ENCODE measurements at places on chromosomes 16 and 17.

DNA sequence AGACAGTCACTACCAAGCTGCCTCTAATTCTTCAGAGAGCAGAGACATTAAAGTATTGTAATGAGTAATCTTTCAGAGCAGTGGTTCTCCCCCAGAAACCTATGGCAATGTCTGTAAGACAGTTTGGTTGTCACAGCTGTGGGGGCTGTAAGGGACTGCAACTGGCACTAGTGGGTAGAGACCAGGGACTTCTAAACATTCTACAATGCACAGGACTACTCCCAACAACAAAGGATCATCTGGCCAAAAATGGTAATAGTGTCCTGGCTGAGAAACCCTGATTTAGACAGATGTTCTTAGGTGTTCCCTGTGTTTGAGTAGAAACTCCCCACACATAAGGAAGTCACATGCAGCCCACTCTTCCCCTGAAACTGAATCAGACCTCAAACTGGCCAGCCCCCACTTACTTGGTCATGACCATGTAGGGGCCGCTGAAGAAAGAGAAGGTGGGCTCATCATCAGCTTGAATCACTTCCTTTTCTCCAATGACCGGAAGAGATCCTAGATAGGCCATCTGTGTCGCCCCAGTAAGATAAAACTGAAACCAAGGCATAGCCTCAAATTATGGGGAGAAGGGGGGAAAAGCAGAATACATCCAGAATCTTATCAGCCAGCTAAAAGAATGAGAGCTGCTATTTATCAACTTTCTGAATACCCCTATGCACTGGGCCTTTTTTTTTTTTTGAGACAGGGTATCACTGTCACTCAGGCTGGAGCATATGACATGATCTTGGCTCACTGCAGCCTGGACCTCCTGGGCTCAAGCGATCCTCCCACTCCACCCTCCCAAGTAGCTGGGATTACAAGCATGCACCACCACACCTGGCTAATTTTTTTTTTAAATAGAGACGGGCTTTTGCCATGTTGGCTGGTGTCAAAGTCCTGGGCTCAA is 75.8 kb downstream of the TEX14 start:
- DNase-seq, result no peak

DNA sequence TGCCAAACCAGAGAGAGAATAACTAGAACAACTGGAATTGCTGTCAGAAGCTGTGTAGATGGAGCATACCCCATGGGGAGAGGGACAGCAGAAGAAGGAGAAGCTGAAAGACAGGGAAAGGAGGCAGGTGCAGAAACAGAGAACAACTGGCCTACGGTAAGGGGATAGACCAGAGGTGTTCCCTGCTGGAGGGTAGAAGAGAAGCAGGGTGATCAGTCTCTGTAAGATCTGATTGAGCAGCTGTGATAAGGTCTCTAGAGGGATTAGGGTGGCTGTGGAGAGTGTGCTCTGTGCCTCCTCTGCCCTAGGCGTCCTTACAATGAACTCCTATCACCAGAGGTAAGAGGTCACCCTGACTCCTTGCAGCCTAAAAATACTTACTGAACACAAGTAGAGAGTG is 30.4 kb upstream of the HS3ST3B1 start:
- no peak for DNase-seq

DNA sequence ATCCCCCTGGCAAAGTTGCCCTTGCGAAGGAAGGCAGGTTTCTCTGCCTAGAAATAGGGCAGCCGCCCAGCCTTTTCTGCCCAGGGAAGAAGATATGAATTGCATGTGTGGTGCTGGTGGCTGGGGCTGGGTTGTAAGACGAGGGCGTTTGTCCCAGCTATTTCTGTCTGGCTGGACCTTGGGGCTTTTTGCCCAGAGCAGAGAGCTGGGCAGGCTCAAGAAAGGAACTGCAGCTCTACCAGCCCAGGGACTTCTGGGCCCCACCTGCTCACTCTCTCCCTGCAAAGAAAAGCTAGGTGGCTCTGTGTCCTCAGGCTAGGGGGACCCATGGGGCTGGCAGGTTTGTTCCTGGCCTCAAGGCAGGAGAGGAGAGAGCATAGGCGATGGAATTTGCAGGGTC is 586 bp downstream of the CACNG1 start:
- DNase-seq, result no peak

DNA sequence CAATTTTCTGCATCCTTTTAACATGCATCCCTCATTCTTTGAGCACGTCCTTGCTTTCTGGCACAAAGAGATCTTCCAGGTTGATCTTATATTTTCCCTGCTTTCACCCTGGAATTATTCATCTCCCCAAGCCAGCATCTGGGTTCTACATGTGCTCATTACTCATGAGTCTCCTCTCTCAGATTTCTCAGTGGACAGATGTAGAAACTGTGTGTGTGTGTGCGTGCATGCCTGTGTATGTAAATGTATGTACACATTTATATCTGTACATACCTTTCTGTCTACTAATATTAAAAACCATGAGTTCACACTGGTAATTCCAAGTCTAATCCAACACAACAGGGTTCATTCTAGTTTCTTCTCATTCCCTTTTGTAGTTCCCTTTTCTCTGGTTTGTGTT is 41.9 kb upstream of the NSRP1 start:
- DNase-seq, result no peak

GRCh38 chr17:6592173-6592572 is 35.8 kb upstream of the PITPNM3 start:
- DNase-seq, result no peak
